Amniotic stem cell (primary cell): ENCODE measurements at places on chromosomes 4 and X.

- DNase-seq = no peak
Observed at GRCh38 chr4:139768896-139769295, 103.3 kb downstream of the MGST2 start.

GRCh38 chr4:10182446-10183424 lies 66.1 kb upstream of the WDR1 start:
- no peak for DNase-seq

- DNase-seq = no peak
Observed at GRCh38 chrX:24014388-24015018, 12.5 kb downstream of the KLHL15 start.

- no peak for DNase-seq
Observed at GRCh38 chrX:118249146-118249545, 96.8 kb upstream of the WDR44 start.

GRCh38 chr4:169723207-169723965 lies 34.4 kb downstream of the HPF1 start:
- DNase-seq = no peak

DNA sequence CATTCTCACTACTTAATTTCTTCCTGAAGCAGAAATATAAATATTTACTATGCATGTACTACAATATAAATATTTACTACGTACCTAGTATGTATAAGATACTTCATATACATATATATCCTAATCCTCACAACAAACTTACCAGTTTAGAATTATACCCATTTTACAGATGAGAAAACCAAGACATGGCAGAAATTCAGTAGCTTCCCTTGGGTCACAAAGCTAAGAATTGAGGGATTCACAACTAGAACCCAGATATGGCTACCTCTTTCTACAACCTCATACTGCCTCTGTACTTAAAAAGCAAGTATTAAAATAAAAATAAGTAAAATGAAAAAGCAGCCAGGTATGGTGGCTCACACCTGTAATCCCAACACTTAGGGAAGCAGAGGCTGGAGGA lies 65.9 kb downstream of the AMMECR1 start:
- DNase-seq = no peak

- no peak for DNase-seq
Observed at GRCh38 chr4:150145946-150146340, 67.7 kb downstream of the DCLK2 start.

DNA sequence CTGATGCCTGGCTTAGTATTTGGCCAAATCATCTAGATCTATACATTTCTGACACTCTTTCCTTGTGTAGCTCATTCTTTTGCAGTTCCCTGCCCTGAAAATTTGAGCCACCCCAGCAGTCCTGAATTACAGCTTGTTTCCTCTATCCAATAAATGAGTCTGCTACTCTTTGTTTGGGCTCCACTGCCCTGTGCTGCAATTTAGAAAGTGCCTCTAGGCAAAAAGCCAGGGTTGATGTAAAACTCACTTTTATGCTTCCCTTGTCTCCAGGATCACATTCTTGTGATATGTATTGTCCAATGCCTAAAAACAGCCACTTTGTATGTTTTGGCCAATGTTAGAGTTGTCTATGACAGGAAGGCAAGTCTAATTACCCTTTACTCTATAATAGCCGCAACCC lies 101.7 kb upstream of the MAP3K15 start:
- peak; percentile 0 for DNase-seq

- DNase-seq = no peak
Observed at GRCh38 chr4:5019796-5020195, 538 bp upstream of the CYTL1 start.

DNA sequence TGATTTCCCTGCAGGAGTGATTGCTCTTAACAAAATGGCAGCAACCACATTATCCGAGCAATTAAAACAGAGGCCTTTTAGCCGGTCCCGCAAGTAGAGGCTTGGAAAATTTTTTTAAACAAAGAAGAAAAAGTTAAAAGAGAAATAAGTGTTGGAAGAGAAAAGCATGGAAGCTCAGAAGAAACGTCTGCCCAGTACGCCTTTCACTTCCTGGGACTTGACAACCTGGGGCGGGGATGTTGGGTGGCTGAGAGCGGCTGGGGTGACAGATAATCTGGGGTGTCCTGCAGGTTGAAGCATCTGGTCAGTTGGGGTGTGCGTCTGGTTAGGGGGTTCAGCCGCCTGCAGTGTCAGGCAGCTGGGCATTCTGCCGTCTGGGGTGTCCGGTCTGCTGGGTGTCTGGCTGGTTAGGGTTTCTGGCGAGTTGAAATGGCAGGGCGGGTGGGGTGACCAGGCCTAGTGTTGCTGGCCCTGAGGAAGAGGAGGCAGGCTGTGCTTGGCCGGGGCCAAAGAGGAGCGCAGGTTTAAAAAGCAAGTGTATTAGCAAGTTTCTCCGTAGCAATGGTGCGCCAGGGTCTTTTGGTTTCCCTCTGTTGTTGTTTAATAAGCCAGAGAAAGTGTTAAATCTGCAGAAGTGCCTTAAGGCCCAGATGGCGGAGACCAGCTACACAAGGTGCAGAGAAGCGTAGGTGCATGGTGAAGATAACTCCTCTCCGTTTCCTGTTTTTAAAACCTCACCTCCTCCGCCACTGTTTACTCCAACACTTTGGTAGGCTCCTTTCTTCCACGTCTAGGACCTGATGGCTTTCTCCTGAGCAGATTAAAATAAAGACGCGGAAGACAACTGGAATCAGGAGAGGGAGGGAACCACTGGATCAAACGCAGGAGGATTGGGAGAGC lies 5.6 kb downstream of the HAND2 start:
- no peak for DNase-seq

- no peak for DNase-seq
Observed at GRCh38 chrX:154595559-154596249, 10.8 kb downstream of the CTAG1A start.

GRCh38 chr4:148300877-148301276 lies 141.3 kb downstream of the NR3C2 start:
- no peak for DNase-seq

DNA sequence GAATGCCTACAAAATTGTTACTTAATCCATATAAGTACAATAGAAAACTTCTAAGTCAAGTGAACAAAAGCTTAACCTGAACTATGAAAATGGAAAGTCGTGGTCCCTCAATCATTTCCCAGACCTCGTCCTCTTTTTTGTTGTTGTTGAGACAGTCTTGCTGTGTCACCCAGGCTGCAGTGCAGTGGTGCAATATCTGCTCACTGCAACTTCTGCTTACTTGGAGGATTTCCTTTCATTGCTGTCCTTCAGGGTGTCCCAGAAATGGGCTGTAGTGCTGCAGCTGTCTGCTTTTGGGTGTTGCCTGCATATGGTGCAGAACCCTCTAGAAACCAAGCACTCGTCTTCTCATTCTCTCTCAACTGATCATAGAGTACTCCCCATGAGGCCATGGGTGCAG lies 75.0 kb upstream of the IL2 start:
- no peak for DNase-seq

DNA sequence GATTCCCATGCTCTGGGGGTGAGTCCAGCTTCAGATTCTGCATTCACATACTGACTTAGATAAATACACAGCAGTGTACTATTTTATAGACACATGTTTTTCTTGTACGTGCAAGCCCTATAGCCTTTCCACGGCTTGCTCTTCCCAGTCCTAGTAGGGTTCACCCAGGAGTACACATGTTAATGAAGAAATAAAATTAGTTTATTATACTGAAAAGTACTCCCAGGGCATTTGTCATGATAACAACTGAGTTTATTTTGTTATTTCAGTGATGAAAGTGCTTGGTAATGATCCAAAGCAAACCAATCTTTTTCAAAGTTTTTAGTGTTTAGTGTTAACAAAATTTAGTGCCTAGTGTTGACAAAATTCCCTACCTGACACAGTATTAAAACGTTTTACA lies 21.3 kb downstream of the MAPK10 start:
- no peak for DNase-seq

DNA sequence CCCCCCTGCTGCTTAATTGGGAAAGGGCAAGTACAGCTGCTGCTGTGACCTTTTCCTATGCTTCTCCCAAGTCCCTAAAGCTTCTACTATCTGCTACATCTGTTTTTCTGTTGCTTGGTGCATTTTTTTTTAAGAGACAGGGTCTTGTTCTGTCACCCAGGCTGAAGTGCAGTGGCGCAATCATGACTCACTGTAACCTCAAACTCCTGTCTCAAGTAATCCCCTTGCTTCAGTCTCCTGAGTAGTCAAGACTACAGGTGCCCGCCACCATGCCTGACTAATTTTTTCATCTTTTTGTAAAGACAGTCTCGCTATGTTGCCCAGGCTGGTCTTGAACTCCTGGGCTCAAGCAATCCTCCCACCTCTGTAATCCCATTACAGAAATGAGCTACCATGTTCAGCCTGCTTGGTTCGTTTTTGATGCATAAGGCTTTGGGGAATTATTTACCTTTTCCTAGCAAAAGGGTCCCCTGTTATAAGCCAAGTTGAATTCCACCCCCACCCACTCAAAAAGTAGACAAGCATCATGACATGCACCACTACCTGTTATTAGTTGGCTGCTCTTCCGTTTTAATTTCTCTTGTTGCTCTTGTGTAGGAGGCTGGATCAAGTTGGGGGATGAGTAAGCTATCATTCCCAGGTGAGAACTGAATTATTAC lies 39.6 kb downstream of the DGKK start:
- DNase-seq = no peak

GRCh38 chr4:153787061-153787560 lies 1.8 kb downstream of the SFRP2 start:
- no peak for DNase-seq
